NCI-H2107 (cell line): ENCODE measurements at places on chromosomes 7 and 10.

DNA sequence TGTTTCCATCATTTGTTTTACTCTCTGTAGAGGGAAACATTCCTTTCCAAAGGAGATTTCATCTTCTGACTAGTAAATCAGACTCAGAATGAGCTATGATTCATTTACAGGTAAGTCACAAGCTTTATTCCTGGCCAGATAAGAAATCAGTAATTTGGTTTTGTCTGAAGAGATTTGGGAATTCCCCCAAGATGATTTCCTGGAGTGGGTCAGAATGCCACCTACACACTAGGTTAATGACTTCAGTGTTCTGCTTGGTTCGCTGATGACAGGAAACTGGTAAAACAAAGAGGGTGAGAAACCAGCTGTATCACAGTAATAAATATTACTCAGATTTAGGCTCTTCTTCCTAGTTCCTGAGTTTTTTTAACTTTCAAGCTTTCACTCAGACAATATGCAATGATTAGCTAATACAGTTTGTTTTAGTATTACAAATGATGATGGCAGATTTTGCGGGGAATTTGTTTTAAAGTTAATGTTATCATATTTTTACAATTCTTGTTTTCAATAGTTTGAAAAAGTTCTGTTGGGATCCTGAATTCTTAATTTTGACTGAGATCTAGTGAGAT is 8.3 kb upstream of the ASZ1 start:
- DNase-seq: no peak

DNA sequence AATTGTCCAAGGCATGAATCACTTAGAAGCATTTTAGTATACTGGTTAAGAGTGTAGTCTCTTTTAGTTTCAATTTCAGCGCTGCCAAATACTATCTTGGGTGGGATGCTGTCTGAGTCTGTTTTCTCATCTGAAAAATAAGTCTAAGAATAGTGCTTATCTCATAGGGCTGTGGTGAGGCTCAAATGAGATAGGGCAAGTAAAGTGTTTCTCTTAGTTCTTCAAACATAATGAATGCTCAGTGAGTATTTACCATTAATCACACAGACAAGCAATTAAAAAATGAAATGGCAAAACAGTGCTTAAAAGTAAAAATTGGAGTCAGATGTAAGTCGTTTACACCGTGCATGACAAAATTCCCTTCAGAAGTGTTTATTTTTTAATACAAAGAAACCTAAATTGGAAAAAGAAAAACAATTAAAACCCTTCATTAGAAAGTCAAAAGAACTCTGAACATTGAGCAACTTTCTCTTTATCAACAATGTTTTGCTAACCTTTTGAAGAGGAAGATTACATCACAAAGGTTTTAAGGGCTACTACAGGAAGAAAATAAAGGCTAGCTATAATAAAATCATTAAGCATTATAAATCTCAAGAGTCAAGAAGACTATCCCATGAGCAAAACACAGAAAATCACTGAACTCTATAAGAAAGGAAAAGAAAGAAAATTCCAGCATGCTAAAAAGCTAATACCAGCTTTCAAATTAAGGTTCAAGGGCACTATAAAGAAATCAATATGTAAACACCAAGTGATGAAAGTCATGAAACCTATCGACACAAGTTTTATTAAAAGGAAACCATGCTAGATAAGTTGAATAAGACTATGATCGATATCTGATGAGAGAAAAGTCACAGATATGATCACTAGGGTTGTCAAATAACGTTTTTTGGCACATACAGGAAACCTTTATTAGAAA is 45.6 kb upstream of the C1GALT1 start:
- DNase-seq: no peak

- DNase-seq: peak; percentile 13
These were observed 27.3 kb downstream of the HYAL4 start for GRCh38 chr7:123871998-123872867.

DNA sequence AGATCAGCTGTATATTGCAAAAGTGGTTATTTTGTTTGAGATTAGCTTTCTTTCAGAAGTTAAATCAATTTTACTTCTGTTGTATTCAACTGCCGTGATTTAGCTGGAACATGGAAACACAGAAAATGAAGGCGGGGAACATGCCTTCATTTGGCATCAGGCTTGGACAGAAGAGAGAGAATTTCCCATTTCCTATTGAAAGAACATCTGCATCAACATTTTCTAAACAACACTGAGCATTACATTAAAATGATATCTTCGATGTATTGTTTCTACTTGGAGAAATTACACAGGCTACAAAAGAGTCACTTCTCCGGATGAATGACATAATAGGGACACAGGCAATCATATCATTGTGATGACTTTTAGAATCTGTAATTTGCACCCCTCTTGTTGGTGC is 46.6 kb upstream of the KLF6 start:
- DNase-seq: no peak

DNA sequence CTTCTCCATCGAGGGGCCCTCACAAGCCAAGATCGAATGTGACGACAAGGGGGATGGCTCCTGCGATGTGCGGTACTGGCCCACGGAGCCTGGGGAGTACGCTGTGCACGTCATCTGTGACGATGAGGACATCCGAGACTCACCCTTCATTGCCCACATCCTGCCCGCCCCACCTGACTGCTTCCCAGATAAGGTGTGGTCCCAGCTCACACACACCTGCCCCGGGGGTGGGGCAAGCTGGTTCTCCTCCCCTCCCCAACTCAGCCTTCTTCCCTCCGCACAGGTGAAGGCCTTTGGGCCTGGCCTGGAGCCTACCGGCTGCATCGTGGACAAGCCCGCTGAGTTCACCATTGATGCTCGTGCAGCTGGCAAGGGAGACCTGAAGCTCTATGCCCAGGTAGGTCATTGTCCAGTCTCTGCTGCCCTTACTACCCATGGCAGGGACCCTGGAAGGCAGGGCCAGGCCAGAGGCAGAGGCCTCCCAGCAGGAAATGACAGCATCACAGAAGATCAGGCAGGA is 11.0 kb downstream of the FLNC start:
- no peak for DNase-seq
